ENCODE measurements at places on chromosomes 6 and 20. TPM values are rescaled to one million over a fixed set of nuclear protein-coding genes. Genes with fewer than 3 reads are reported as not detected.

- DNase-seq: no peak
Observed at GRCh38 chr6:90285042-90285481, 11.6 kb downstream of the BACH2 start.

The PDRG1 gene
- total RNA-seq: 5.0 TPM

GRCh38 chr6:47832386-47833100 lies 50.7 kb downstream of the OPN5 start:
- no peak for DNase-seq

GRCh38 chr20:33391722-33392415 lies 9.4 kb downstream of the CDK5RAP1 start:
- no peak for DNase-seq

GRCh38 chr6:14232889-14233288 lies 115.3 kb downstream of the CD83 start:
- DNase-seq: no peak

The FGD2 gene
- 39.3 TPM for total RNA-seq

All from sigmoid colon (tissue), 7 donors.